Cortex of kidney (tissue), 1 donor: ENCODE measurements at places on chromosomes 12 and 14.

DNA sequence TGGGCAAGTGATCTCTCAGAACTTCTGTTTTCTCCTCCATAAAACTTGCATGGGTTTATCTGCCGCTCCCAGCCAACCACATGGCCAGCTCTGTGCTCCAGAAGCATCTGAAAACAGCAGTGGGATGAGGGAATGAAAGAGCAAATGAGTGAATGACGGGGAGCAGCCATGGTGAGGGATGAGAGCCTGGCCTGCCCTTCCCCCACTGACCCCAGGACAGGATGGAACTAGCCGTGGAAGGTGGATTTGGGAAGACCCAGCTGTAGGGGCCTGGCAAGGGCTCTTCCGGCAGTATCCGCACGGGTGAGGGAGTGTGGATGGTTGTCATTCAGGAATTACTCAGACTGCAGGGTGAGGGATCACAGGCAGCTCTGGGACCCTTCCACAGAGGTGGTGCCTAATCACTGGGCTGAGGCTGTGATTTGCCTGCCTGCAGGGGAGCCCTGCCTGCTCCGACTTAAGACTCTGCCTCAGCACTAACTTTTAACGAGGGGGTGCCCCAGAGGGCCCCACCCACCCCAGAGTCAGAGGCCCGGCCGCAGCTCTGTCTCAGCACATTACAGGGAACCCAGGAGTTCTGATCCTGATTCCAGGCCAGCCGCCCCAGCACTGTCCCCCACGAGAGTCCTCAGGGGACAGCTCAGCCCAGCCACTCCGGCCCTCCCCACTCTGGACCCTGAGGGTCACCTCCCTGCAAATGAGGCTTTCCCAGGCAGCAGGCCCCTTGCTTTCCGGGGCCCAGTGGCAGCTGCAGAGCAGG lies 136.8 kb upstream of the C14orf180 start:
- no peak for DNase-seq

- no peak for DNase-seq
Measured at GRCh38 chr14:65550779-65551643, 138.5 kb downstream of the FUT8 start.

DNA sequence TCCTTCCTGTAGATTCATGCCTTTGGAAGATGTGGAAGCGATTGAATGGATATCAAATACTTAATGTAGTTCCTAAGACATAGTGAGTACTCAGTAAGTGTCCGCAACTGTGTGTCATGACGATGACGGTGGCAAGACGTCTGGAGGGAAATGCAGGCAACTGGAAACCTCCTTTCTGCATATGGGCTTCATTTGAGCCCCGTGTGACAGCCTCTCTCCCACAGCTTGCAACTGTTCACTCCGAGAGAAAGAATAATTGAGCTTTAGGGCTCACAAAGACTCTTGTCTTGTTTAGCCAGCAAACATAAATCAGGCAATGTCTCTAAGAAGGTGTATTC lies 6.9 kb downstream of the CFAP251 start:
- no peak for DNase-seq

- DNase-seq: no peak
Measured at GRCh38 chr14:101634850-101635748, 73.8 kb downstream of the DIO3 start.

DNA sequence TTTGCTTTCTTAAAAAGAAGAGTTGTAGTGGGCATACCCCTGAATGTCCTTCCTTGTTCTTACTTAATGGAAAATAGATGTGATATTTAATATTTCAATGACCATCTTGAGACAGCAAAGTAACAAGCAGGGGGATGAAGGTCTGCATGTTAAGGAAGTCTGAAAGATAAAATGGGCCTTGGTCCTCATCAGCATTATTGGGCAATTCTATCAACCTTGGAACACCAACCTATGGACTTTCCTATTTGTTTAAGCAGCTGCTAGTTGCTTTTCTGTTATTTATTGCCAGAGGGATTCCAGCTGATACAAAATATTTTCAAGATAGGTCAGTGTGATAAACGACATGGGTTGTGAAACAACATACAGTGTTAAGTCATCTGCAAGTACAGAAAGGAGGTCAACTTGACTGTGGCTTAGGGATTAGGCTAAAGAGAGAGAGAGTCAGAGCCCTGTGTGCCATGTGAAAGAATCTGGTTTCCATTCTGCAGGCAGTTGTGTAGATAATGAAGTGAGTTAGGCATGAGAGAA lies 16.4 kb upstream of the A2M start:
- no peak for DNase-seq

DNA sequence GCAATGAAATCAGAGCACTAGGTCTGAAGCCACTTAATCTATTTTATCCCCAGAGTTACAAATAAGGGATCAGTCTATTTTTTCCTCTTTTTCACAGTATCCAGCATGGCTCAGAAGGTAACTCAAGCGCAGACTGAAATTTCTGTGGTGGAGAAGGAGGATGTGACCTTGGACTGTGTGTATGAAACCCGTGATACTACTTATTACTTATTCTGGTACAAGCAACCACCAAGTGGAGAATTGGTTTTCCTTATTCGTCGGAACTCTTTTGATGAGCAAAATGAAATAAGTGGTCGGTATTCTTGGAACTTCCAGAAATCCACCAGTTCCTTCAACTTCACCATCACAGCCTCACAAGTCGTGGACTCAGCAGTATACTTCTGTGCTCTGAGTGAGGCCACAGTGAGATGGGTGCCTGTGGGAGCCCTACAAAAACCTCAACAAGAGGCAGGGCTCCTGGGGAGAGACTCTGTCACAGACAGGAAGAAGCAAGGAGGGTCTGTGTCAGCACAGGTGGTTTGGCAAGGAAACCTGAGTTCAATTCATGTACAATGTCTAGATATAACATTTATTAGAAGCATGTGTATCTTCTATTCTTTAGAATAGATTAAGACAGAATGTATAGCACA lies 334.3 kb upstream of the OR4E1 start:
- DNase-seq: no peak

DNA sequence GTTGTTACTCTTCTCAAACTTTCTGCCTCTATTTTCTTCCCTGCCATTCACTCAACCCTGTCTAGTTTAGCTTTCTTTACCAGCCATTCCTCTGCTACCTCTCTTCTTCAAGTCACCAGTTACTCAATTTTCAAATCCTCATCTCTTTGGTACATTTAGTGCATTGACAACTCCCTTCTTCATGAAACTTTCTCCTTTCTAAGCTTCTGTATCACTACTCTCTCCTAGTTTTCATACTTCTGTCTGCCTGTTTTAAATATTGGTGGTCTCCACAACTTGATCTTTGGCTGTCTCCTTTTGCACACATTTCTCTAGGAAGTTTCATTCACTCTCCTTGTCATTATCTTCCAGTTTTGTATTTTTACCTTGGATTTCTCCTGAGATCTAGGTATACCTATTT lies 6.0 kb downstream of the LEMD3 start:
- no peak for DNase-seq

GRCh38 chr12:53626702-53627169 lies 554 bp upstream of the ATF7 start:
- no peak for DNase-seq

- DNase-seq: no peak
Measured at GRCh38 chr12:15045451-15045850, 72.6 kb downstream of the PDE6H start.

DNA sequence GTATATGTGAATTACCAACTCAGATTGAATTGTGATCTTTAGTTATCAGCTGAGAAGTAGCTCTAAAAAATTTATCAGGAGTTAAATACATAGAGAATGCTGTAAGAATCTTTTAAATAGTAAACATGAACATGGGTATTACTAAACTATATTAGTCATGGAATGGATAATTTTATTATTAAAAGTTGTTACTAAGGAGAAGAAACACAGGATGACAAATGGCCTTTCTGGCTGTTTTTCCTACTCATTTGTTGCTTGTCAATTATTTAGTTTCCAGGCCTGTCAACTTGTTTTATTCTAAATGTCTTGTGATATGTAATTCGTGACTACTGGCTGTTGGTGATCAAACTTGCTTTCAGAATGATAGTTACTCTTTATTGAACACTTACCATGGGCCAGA lies 58.7 kb downstream of the KTN1 start:
- no peak for DNase-seq

DNA sequence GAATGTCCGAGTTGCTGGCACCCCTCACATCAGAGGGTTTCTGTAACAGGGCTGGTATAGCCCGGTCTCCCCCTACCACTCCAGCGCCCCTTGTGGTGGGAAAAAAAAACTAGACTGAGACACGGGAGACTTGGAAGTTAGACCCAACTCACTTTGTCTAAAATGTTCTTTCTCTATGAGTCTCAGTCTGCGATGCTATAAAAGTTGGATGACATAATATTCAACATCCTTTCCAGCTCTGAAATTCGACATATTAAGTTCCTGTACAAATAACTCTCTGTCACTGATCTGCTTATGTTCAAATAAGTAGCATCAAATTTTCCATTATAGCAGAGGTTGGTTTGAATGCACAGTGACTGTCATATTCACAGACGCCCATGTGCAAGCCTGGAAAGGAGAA lies 25.7 kb upstream of the TC2N start:
- no peak for DNase-seq

DNA sequence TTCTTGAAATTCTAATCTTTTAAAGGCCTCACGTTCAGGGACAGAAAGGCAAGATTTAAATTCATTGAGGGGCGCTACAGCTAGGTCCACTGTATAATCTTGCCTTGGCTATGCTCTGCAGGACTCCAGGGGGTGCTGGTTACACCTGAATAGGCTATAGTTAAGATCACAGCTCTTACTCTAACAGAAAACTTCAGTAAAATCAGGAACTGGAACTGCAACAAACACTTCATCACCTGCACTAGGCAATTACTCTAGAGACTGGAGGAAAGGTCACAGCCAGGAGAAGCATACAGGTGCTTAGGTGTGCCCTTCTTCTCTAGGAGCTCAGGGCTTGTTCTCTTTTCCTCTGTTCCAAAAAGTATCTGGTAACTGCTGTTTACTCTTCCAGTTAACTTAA lies 20.9 kb downstream of the SLCO1C1 start:
- DNase-seq: no peak

DNA sequence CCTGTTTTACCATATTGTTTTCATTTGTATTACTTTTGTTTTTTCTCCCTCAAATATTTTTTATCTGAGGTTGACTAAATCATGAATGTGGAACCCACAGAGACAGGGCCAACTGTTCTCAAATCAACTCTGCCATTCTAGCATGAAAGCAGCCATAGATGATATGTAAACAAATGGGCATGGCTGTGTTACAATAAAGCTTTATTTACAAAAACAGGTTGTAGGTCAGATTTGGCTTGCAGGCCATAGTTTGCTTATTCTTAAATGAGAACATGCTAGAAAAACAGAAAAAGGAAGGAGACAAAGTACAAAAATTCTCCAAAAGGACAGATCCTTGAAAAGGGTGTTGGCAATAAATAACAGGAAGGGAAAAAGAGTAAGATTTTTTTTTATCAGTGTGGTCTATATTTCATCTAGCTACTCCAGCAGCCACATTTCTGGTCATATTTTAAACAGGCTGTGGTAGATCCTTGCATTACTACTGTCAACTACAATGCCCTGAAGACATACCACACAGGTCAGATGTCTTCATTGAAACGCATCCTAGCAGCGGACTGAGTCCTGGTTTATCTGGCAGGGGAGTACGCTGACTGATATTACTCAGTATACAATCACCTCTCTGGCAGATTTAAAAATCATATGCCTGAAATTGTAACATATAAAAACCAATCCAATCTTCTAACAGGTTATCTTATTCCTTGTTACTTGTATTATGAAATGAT lies 42.9 kb downstream of the SPPL3 start:
- DNase-seq: no peak

GRCh38 chr12:60101715-60102114 lies 505.9 kb downstream of the SLC16A7 start:
- no peak for DNase-seq

- no peak for DNase-seq
Measured at GRCh38 chr14:72747652-72748051, 146.2 kb downstream of the DPF3 start.

DNA sequence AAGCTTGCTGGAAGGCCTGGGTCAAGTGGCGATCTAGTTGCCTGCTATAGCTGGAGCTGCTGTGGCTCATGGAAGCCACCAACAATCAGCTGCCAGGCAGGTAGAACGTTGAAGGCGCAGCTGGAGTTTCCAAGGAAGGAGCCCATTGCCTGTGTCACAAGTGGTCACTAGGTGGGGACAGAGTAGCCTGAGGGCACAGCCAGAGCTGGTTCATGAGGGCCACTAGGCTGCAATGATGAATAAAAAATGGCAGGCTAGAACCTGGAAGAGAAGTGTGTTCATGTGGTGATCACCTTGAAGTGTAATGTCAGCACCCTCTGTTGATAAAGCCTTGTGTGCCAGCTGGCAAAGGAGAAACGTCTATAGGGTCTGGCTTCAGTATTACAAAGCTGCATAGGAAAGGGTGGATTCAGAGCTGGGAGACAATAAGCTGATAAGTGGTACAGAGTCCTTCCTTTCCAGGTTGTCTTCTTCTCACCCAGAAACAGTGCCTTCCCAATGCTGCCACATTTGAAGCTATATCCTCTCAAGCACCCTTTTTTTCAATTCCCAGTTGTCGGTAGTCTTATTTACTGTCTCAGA lies 165.8 kb downstream of the EMP1 start:
- DNase-seq: no peak

GRCh38 chr14:74945261-74945851 lies 10.0 kb downstream of the PGF start:
- DNase-seq: no peak

DNA sequence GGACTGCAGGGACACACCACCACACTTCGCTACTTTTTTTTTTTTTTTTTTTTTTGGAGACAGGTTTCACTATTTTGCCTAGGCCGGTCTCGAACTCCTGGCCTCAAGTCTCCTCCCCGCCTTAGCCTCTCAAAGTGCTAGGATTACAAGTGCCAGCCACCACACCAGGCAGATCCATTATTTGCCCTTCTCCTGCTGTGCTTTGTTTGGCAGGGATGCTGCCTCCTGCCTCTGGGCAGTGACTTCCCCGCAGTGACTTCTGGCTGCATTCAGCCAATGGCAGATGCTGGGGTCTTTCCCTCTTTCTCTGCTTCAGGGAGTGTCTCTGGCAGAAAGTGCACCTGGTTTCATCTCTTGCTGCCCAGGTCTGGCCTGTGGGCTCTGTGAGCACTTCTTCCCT lies 6.7 kb upstream of the MORN3 start:
- no peak for DNase-seq

- DNase-seq: no peak
Measured at GRCh38 chr12:85733221-85733840, 102.9 kb downstream of the RASSF9 start.

- no peak for DNase-seq
Measured at GRCh38 chr12:85036733-85037132, 582 bp downstream of the LRRIQ1 start.

- DNase-seq: no peak
Measured at GRCh38 chr14:90583427-90583826, 186.6 kb downstream of the CALM1 start.

- DNase-seq: no peak
Measured at GRCh38 chr12:48859607-48860006, 6.1 kb downstream of the RND1 start.

- DNase-seq: no peak
Measured at GRCh38 chr12:82383930-82384552, 25.7 kb downstream of the METTL25 start.

GRCh38 chr12:15534322-15534721 lies 212.0 kb downstream of the PTPRO start:
- DNase-seq: no peak

GRCh38 chr12:120266180-120266870 lies 795 bp upstream of the PXN start:
- no peak for DNase-seq

GRCh38 chr14:93132472-93133065 lies 16.8 kb upstream of the ITPK1 start:
- no peak for DNase-seq

GRCh38 chr14:96082420-96083300 lies 43.5 kb downstream of the C14orf132 start:
- no peak for DNase-seq
